Activated T-helper 9 cell treated with anti-CD3 and anti-CD28 coated beads, Interleukin-2, amount 50 U/mL, for 16 hours (primary cell): ENCODE measurements at places on chromosomes 1 and 21.

- no peak for DNase-seq
Measured at GRCh38 chr1:83889707-83890106, 109.2 kb downstream of the TTLL7 start.

DNA sequence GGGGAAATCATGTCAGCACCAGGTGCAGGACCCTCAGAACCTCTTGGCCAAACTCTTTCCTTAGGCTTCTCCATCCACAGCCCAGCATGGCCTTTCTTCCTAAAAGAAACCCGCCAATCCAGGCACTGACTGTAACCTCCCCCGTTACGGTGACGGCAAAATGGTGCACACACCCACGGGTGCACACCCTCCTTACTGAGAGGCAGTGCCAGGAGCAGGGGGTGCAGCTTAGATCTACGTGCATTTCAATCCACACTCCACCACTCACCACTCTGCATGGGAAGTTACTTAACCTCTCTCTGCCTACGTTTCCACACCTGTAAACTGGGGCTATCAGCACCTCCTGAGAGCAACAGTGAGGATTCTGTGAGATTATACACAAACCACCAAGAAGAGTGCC, 31.0 kb downstream of the SUSD4 start:
- DNase-seq: no peak

DNA sequence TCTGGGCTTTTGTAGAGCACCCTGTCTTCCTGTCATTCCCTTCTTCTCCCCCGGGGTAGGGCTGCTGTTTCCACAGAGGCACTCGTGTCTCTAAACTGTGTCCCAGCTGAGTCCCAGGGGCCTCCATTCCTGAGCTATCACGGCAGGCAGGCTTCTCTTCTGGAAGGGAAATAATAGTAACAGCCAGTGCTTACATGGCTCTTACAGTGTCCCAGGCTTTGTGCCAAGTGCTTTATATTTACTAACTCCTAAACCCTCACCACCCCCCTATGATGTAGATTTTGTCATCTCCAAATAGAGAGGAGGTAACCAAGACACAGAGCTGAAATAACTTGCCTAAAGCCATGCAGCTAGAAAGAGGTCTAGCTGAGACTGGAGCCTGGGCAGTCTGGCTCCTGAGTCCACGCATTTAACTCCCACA, 1.4 kb upstream of the CELF3 start:
- no peak for DNase-seq

DNA sequence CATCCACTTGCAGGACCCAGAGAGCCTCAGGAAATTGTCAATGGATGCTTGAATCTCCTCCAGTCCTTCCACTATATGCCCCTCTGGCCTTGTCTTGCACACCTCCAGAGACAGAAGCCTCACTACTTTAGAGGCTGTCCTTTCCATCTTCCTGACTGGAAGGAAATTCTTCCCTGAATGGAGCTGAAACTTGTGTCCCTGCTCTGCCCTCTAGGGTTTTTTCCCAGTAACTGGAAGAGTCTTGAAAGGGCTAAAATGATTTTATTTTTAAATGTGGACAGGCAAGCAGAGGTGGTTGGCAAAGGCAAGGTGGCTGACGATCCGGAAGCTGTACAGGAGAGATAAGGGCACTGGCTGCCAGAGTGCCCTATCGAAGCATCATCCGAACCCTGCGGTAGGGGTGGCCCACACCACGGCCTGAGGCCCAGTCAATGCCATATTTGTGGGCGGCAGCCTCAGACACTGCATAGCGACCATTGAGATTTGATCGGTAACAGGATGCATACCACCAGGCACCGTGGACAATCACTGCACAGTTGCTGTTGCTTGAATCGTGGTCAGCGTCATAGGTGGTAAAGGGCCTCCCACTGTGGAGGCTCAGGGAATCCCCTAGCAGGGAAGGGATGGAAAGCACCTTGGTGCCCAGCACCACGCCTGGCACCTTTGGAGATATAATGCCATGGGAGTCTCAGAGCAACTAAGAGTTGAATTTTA, 2.3 kb upstream of the MAP3K6 start:
- DNase-seq: no peak

DNA sequence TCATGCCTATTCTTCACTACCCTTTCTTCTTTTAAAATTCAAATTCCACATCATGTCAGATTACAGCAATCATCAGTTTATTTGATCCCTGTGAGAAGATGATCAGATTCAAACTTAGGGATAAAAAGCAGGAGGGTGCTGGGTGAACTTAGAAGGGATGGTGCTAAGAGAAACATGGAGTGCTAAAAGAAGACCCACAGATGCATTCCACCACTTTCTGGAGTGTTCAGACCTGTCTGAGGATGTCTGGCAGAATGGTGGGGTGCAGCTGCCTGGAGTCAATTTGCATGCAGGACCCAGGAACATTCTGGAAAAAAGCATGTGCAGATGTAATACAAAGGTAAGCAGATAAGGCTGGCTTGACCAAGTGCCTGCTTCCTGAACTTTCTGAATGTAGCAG, 372.9 kb upstream of the RUNX1 start:
- DNase-seq: no peak

- no peak for DNase-seq
Measured at GRCh38 chr1:37244815-37245214, 210.5 kb upstream of the GRIK3 start.

DNA sequence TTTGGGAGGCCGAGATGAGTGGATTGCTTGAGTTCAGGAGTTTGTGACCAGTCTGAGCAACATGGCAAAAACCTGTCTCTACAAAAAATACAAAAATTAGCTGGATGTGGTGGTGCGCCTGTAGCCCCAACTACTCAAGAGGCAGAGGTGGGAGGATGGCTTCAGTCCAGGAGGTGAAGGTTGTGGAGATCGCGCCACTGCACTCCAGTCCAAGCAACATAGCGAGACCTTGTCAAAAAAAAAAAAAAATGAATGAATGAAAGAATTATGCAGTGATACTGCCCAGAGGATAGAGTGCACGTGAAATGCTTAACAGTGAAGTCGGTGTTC, 429 bp upstream of the DPH2 start:
- DNase-seq: no peak

DNA sequence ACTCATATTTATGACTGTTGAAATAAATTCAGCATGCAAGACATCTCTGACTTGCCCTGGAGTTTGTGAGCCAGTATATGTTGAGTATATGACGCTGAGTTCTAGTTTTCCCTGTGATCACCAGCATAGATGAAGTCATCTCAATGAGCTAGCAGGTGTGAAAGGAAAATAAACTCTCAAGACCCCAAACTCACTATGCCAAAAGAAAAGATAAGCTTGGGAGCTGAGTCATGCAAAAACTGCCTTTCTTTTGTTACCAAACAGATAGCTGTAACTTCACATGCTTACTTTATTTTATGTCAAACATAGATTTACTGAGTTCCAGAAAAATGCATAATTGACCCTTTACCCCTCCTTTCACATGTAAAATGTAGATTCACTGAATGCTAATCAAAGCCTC, 52.9 kb downstream of the SERBP1 start:
- no peak for DNase-seq

GRCh38 chr1:1032424-1032823, 12.5 kb downstream of the AGRN start:
- no peak for DNase-seq
